Germinal center (tissue), 1 donor: ENCODE measurements at places on chromosomes 4 and X.

DNA sequence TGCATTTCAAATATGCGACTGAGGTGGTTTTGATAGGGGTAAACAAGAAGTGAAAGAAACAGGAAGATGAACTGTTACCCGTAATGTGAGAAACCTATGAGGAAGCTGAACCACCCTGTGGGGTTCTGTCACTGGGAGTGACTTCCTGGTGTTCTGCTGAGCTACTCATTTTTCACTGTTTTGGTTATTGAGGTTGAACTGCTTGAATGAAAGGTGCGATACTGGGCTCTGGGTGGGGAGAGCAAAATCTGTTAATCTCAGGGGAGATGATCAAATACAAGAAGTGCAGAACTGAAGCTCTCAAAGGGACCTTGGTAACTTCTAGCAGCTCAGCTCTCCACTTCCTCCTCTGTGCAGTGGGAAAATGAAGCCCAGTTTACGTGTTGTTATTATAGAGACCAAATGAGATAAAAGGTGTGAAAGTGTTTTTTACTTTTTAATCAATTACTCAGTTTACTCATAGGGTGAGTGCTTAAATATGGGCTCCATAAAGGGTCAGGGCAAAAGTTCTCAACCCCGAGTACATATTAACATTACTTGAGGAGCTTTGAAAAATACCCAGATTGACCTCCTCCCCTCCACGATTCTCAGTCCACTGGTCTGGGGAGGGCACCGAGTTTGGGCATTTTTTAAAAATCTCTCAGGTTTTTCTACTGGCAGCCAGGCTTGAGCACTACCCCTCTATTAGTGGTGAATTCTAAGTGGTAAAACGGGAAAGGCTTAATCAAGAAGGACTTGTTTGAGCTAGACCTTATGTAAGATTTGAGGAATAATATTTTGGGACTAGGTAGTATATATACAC, 66.7 kb downstream of the COQ2 start:
- DNase-seq = peak; percentile 86

- DNase-seq = no peak
Measured at GRCh38 chr4:157075811-157076577, at the start of gene GLRB. Gene GLRB, plus strand, starts transcription at chr4:157076150. Its CDS starts 1,875 bp downstream, at chr4:157078025.

DNA sequence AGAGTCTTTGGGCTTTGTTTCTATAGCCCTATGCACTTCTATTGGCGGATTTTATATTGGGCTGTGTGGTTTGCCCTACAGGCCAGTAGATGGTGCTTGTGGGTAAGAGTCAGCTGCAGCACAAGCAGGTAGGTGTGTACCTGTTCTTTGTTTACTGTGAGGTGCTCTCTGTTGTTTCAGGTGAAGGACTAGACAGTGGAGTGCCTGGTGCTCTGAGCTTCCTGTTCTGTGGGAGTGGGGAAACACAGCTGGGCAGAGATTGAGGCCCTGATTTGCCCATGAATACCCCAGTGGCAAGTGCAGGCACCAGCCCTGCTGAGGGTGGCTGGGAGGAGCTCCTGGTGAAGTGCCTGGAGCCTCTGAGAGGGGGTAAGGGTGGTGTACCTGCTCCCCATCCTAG, 26.3 kb upstream of the UCP1 start:
- peak; percentile 22 for DNase-seq

DNA sequence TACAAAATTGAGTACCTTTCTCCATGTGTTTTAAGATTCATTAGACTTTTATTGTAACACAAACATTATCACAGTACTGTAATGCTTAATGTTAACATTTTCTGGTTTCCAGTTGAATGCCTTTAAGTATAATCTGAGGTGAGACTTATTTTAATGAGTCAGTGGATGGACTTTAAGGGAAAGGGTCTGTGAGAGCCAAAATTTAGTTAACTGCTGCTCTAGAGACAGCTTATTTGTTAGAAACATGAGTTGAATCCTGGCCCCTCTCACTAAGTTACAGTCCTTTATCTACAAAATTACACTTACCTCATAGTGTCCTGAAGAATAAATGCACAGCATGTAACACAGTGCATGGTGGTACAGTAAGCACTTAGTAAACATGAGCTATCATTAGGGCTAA, 66.0 kb downstream of the PGRMC2 start:
- no peak for DNase-seq

DNA sequence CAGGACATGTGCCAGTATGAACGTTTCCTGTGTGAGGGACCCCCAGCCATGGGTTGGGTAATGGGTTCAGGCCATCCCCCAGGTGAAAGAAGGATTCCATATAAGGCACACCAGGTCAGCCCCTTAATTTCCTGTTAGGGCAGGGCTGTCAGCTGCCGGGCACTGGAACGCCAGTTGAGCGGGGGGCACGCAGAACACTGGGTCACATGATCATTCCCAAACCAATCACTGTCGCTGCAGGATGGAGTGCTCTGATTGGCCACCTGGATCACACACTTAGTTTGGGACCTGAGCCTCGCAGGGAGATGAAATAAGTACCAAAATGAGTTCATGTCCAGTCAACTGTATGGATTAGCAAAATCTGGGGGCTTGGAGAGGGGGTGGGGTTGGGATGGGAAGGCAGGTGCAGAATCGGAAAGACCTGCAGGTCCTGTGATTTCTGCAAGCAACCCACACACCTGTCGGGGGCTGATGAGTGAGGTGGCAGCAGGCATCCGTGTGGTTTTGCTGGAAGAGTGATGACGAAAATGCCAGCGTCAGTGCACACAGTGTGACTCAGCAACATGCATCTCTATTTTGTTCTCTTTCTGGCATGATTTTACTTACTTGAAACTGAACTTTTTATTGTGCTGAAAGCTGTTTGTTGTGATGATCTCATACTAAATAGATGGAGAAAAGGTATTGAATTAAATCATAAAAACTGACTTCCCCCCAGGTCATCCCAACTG, 32.2 kb downstream of the RNF212 start:
- DNase-seq = no peak

DNA sequence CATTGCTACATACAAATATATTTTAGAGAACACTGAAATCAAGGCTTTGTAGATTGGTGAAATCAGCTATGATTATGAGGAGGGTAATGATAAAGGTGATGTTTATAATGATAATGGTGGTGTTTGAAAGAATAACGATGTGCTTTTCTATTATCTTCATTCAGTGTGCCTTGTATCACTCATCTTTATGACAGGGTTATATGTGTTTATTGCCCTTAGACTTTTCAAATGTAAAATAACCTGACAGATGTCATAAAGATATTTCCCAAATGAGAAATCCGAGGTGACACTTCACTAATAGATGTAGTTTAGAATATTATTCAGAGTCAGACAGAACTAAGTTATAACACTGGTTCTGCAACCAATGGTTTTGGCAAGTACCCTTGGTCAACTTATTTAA, 323.0 kb upstream of the SPANXN4 start:
- no peak for DNase-seq

GRCh38 chr4:106344647-106344970, 24.0 kb downstream of the GIMD1 start:
- no peak for DNase-seq

GRCh38 chr4:112288455-112288854, 2.8 kb upstream of the TIFA start:
- no peak for DNase-seq

- no peak for DNase-seq
Measured at GRCh38 chr4:70277121-70277520, 34.7 kb downstream of the CSN3 start.

GRCh38 chr4:146051728-146052391, 113.2 kb upstream of the ZNF827 start:
- DNase-seq = no peak

GRCh38 chrX:40243755-40244515, 146.2 kb upstream of the BCOR start:
- DNase-seq = no peak

DNA sequence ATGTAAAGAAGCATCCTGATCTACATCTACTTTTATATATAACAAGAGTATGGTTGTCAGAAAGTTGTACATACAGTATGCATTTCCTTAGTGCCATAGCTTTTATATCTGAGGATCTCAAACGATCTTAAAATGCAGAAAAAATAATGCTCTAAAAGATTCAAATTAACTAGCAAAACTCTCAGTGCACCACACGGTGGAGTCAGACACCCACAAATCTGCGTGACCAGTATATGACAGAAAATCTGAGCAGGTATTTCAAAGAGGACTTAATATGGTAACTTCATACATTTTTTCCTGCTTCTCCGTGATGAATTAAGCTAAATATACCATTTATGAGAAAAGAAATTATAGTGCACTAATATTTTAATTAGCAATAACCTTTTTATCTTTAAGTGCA, 803.0 kb downstream of the DMD start:
- no peak for DNase-seq
